ENCODE measurements at places on chromosomes 7 and 10.
A peak's percentile ranks its signal among the peaks of the same experiment; 100 is the strongest.

- no peak for DNase-seq
These were observed 24.0 kb upstream of the DPYSL4 start for GRCh38 chr10:132162590-132163277.

- no peak for DNase-seq
These were observed 83.2 kb downstream of the ZNRF2 start for GRCh38 chr7:30367561-30367960.

DNA sequence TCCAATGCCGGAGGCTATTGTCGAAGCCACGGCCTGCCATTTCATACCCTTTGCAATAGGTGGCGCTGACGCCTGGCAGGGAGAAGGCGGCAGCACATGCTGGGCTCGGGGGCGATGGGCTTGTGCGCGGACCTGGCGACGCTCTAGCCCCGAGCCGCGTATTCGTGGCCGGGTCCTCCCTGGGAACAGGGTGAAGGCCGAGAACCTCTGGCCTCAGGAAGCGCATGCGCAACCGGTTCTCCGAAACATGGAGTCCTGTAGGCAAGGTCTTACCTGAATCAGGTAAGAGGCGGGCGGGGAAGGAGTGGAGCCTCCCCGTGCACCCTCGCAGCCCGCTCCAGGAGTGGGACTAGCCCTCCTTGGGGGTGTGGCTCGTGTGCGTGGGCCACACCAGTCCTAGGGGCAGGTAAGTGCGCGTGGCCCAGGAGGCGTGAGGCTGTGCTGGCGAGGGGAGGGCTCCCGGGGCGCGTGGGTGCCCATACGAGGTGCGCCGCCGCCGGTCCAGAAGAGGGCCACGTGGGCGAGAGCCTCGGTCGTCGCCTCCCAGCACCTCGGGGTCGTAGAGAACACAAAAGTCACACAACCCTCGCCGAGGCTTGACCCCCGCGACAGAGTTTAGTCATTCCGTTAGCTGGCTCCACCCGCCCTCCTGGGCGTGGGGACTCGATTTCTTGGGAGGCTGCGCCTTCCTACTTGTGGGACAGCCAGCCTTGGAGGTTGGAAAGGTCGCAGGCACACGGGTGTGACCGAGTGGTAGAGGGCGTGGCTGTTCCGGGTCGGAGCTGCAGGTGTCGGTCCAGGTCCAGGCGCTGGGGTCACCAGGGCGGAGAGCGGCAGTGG is 5.6 kb upstream of the MEST start:
- DNase-seq = peak; percentile 69

GRCh38 chr10:108421266-108421665 is 1256.8 kb upstream of the SORCS1 start:
- no peak for DNase-seq

GRCh38 chr7:54543051-54543488 is 895 bp downstream of the VSTM2A start:
- DNase-seq = peak; percentile 44

DNA sequence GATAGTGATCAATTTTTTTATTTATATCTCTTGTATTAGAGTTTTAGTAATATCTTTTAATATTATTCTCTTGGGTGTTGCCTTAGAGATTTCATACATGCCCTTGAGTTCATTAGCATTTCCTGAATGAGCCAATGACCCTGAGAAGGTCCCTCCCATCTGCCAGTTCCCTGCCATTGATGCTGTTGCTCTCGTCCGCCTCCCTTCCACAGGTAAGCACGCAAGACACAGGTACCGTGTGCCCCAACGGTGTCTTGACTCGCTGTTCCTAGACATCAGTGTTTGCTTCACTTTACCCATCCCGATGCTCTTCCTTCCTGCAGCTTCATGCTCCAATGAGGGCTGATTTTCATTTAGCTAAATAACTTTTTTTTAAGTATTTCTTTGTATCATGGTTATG is 19.7 kb upstream of the PWWP2B start:
- no peak for DNase-seq

DNA sequence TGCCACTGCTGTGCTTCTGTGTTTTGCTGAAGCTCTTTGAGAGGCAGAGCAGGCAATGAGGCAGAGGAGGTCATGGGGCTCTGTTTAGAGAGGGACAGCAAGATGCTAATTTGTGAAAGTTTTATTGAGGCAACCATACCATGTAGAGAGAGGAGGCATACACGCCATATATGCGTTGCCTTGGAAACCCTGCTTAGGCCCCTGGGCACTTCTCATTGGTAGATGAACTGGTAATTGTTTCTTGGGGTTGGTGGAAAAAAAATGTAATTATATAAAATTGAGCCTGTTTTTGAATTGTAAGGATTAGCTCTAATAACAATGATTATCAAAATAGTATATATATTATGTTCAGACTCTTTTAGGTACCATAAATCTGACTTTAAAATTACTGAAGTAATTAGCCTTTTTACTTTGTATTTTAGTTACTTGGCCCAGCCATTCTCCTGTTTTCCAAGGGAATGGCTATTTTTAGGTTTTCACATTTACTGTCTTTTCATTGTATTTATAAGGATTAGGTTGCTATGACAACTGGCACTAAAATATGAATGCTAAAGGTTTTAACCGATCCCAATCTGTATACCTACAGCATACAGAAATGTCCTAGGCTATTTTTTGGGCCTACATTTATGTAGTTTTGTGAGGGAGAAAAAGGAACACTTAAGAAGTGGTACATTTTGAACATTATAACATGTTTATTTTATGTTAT is 52.4 kb downstream of the BZW2 start:
- no peak for DNase-seq

- no peak for DNase-seq
These were observed 8.2 kb downstream of the DNA2 start for GRCh38 chr10:68463365-68464093.

DNA sequence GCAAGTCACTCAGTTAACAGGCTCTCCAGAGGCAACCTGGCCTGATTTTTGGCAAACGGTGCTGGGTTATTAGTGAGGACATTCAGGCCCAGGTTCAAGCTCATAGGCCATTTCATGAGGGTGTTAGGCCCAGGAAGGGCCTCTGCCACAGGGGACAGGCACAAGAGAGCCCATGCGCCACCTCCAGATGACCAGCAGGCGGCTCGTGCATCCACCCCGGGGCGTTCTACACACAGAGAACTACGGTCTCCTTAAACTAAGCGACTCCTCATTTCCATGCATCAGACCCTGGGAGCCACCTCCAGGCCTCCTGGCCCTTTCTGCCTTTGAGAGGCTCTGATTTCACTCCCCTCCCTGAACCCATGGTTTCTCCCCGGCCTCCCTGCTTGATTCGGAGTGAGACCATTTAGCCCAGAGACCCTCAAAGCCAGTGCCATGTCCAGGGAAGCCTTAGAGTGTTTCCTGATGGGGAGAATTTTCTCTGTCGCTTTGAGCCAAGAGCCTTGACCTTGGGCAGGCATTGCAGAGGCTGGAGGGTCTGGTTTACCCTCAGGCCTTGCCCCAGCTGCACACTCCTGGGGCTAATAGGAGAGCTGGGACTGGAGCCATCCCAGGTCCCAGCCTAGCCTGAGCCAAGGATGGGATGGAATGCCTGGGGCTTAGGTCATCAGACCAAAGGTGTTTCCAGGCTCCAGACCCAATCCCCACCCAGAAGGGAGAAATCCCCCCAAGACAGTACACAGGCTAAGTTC is 188.0 kb downstream of the GRID1 start:
- peak; percentile 61 for DNase-seq

- no peak for DNase-seq
These were observed 193.9 kb downstream of the ANKRD7 start for GRCh38 chr7:118418433-118418832.

DNA sequence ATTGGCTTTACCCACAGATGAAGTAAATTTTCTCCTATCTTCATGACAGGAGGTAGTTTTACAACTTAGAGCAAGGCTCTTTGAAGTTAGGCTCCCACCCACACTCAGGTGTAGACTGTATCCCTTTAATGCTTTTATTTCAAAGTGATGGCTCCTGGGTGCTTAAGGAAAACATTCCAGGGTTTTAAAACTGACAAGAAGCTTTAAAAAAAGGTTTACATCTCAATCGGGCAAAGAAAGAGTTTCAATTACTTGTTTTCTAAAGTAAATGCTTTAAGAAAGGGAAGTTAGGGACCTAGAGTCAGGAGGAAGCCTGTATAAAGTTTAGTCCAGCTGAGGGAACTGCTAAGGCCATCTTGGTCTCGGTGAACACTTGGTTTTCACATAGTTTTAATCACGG is 1153.8 kb upstream of the C7orf33 start:
- no peak for DNase-seq

GRCh38 chr7:23347682-23348180 is 48.6 kb downstream of the MALSU1 start:
- DNase-seq = no peak

DNA sequence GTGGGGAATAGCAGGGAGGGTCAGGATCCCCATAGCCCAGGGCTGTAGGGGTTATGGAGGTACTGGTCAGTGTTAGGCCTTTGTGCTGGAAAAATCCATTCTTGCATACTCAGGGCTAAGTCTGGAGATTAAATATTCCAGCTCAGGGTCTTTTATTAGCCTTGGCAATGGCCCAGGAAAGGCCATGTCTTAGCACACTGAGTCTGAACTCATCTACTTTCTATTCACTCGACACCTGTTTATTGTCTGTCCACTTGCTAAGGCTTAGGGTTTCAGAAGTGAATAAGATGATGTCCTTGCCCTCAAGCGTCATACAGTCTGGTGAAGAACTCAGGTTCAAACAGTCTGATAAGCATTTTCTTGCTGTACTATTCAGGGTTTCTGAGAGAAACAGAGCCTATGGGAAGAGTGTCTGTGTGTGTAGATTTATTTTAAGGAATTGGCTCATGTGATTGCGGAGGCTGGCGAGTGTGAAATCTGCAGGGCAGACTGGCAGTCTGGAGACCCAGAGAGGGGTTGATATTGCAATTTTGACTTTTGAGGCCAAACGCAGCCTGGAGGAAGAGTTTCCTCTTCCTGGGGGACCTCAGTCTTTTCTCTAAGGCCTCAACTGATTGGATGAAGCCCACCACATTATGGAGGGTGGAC is 135.8 kb downstream of the RAMP3 start:
- no peak for DNase-seq

- no peak for DNase-seq
These were observed 985.1 kb upstream of the LRRN3 start for GRCh38 chr7:110105840-110106239.

GRCh38 chr10:23408330-23408976 is 30.4 kb upstream of the OTUD1 start:
- DNase-seq = no peak

DNA sequence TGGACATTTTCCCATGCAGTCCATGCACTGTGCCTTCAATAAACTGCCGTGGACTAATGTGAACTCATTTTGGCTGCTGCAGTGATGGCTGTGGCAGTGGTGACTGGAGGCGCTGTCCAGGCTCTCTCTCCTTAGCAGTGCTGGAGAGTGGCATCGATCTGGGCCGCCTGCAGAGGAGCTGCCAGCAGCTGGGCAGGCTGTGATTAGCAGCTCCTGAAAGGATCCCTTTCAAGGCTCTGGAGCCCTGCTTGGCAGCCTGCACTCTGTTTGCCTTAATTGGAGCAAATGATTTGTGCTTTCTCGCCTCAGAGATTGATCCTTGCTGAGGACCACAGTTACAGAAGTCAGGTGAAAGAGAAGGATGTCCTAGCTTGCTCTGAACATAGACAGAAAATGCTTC is 130.1 kb upstream of the VWC2 start:
- peak; percentile 8 for DNase-seq

DNA sequence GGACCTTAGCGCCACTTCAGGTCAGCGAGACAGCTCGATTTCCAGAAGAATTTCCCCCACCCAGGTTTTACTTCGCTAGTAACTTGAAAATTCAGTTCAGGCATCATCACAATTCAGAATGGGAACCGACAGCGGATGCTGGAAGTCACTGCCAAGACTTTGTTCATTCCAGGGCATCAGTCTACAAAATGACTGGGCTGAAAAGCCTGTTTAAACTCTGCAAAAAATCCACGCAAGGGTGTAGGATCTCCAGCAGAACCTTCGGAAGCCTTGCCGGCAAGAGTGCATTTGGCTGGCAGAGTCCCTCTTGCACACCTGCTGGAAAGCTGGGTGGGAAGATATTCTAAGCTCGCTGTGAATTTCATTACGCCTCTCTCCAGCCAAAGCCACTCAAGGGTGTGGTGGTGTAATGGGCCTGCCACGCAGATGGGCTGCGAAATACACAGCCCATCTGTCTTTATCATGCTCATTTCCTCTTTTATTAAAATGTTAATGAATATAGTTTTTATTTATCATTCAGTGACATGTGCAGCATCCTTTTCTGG is 672.0 kb upstream of the FOXK1 start:
- DNase-seq = no peak

DNA sequence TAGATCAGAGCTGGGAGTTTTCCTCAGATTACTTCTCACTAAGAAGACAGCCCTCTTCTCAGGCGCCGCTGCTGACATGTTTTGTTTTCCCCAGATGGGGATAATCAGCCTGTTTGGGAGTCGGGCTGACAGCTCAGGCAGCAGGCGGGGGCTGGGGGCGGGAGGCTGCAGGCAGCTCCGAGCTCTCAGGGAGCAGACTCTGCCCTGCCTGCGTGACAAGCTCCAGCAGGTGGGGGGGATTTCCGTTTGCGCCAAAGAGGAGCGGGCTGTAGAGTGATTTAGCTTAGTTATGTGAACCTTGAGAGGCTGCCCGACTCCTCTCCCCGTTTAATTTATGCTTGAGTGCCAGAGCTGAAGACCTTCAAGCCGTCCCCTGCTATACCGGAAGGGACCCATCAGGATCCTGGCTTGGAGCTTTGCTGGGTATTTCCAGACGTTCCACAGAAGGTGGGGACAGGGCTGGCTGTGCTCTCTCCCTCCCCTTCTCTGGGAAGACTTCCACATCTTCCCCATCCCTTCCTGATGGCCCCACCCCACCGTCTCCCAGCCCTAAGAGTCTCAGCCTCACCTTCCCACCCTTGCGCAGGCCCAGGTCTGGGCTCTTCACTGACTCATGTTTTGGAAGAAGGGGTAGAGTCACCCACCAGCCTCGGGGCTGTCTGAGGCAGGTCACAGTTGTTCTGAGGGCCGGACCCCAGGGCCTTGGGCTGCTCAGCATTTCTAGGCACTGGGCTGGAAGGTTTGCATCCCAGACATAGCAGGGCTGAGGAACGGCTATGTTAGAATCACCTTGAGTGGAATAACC is 24.7 kb upstream of the ADCYAP1R1 start:
- DNase-seq = peak; percentile 72

DNA sequence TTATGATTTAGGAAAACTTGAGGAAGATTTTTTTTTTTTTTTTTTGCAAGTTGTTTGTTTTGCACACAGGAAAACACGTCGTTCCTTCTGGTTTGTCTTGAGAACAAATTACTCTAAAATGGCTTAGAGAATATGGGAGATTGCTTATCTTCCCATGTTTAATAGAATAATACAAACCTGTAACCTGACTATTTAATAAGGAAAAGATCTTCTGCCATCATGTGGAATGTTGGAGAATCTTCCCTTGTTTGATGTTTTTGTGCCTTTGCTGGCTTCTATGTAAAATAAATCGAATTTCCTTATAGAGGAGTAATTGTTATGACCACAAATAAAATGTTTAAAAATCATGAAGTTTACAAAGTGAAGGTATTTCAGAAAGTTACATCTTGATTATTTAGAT is 818.8 kb downstream of the GATA3 start:
- DNase-seq = no peak

DNA sequence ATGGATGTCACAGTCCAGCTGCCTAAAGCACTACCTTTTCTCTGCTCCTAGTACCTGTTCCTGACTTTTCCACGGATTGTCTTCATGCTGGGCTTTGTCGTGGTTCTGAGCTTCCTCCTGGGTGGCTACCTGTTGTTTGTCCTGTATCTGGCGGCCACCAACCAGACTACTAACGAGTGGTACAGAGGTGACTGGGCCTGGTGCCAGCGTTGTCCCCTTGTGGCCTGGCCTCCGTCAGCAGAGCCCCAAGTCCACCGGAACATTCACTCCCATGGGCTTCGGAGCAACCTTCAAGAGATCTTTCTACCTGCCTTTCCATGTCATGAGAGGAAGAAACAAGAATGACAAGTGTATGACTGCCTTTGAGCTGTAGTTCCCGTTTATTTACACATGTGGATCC is 1.3 kb upstream of the INTS15 start:
- no peak for DNase-seq

Data from nephron progenitor cell (in vitro differentiated cells).